ENCODE measurements at places on chromosomes 11 and 22.

- DNase-seq = no peak
Measured at GRCh38 chr11:120400564-120401364, 64.6 kb downstream of the ARHGEF12 start.

DNA sequence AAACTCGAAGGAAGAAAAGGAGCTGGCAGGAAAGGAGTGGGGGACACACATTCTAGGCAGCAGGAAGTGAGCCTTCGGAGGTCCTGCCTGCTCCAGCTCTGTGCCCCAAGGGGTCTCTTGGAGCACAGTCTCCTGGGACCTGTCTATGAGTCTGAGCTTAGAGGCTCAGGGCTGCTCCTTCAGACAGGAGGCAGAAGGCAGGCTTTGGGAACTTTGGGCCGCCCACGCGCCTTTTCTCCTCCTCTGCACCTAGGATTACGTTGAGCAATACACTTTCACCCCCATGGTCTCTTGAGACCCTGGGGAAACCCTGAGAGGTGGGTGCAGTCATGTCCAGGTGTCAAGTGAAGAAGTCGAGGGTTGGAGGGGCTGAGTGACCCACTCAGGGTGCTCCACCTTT is 965 bp downstream of the TCN2 start:
- DNase-seq = no peak

DNA sequence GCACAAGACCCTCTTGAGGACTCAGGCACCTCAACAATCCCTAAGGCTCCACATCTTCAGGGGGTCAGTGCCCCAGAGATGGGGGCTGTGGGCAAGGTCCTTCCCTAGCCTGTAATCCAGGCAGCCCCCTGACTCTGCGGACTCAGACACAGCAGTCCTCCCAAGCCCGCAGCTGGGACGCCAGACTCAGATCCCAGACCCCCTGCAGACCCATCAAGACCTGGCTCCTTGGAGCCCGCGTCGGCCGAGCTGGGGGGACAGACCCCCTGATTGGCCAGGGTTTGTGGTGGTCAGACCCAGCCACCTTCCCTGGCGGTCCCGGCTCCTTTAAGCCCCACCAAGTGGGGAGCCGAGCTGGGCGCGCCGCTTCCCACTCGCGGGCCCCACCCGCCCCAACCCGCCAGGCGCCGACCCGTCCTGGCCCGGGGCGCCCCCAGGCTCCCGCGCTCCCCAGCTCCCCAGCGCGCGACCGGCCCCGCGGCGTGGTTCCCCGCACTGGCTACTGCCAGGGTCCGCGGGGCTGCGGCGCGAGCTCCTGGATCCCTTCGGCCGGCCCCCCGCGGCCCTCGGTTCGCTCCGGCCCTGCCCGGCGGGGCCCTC is 458 bp downstream of the OSBPL5 start:
- DNase-seq = no peak

DNA sequence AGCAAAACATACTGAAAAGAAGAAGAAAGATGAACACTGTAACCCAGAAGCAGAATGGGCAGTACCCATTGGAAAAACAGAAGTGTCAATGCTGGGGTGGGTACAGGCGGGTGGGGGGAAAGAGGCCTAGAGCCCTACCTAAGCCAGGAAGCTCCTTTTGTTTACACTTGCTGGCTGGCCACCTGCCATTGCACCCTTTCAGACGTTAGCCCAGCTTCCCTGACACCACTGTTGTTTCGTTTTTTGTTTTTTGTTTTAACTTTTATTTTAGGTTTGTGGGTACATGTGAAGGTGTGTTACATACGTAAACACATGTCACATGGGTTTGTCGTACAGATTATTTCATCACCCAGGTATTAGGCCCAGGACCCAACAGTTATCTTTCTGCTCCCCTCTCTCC is 55.4 kb downstream of the PLEKHA7 start:
- no peak for DNase-seq

- peak; percentile 12 for DNase-seq
Measured at GRCh38 chr11:43567396-43567975, 113.1 kb upstream of the HSD17B12 start.

- no peak for DNase-seq
Measured at GRCh38 chr22:23088199-23088604, 17.9 kb downstream of the GNAZ start.

Measured in NCI-H1436 treated with DMSO at 0.1 percent for 48 hours (cell line).